ENCODE measurements at places on chromosomes 5 and 9.

GRCh38 chr5:17024686-17025180 is 88.6 kb upstream of the MYO10 start:
- DNase-seq, result no peak

- DNase-seq, result no peak
These were observed 13.7 kb downstream of the POLK start for GRCh38 chr5:75525344-75525743.

- DNase-seq, result no peak
These were observed 950 bp upstream of the MSH3 start for GRCh38 chr5:80653502-80653901.

DNA sequence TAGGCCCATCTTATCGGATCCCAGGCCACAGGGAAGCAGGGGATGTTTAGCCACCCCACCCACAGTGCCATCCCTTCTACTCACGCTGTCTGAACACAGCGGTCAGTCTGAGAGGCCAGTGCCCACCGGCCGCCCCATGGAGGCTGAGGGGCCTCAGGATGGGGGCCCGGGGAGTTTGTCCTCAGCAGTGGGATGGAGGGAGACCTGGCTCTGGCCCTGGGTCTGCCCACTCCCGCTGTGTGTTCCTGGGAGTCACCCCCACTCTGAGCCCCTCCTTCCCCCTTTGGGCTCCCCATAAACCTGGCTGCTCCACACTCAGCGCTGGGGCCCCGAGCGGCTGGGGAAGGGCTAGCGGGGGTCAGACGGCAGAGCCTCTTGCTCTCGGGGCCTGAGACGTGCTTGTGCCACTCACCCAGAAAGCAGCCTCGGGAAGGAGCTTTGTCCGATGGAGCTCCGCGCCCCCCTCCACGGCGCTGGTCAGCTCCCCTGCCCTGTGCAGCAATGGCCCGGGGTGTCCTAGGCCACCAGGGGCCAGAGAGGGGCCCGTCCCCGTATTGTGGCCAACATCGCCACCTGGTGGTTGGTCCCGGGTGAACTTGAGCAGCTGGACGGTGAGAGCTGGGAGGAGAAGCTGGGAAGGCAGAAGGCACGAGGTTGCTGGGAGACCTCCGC is 10.9 kb upstream of the LAMC3 start:
- no peak for DNase-seq

GRCh38 chr5:3269395-3270169 is 326.1 kb upstream of the IRX1 start:
- no peak for DNase-seq

- DNase-seq, result no peak
These were observed 774.5 kb upstream of the RGMB start for GRCh38 chr5:97998941-97999340.

DNA sequence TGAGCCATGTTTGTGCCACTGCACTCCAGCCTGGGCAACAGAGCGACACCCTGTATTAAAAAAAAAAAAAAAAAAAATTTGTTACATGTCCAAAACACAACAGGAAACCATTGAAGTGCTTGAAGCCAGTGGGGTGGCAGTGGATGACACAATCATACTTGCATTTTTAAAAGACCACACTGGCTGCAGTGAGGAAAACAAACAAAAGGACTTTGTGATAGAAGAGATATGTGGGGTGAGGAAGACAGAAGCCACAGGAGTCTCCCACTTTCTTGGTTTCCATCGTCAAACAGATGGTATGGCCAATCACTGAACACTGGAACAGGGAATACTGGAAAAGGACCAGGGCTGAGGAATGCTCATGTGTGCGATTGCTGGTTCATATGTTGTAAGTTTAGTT is 20.9 kb upstream of the COMMD10 start:
- DNase-seq, result no peak

DNA sequence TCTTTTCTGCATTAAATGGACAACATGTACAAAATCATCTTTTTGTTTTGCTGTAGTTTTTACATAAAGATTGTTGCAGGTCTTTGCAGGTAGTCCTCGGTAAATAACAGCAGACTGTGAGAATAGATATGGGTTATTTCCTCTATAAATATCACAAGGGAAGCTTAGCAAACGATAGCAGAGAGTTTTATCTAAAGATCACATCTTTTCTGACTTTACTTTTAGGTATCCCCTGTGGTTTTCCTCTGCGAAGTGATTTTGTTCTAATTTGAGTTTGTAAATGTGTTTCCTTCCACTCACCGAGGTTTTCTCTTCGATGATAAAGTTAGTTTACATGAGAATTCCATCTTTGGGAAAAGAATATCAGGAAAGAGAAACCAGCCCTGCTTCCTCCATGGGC is 109.6 kb downstream of the EGFLAM start:
- no peak for DNase-seq

DNA sequence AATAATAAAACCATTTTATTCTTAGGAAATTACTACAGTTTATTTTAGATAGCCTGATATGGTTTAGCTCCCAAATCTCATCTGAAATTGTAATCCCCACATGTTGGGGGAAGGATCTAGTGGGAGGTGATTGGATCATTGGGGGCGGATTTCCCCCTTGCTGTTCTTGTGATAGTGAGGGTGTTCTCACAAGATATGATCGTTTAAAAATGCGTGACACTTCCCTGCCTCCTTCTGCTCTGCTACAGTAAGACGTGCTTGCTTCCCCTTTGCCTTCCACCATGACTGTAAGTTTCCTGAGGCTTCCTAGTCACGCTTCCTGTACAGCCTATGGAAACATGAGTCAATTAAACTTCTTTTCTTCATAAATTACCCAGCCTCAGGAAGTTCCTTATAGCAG is 122.4 kb upstream of the FGF10 start:
- no peak for DNase-seq

DNA sequence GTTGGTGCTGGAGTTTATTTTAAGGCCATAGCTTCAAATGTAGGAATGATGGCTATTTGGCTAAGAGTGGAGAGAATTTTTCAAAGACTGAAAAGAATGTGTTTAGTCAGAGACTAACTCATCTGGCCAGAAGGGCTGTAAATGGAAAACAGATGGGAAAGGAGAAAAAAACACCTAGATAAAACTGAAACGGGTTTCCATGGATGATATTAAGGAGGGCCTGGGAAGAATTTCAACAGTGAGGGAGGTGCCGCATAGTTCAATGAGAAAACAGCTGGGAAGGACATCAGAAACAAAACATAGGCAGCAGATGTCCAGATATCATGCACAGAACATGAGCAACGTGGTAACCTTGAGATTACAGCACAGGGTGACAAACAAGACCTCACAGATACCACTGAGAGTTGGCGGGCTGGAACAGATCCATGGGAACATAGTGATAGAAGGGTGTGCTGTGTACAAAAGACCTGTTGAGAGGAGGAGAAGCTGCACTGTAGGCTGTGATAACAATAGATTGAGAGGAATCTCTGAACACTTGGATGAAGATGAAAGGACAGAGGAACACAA is 31.2 kb upstream of the RAD23B start:
- DNase-seq, result no peak

DNA sequence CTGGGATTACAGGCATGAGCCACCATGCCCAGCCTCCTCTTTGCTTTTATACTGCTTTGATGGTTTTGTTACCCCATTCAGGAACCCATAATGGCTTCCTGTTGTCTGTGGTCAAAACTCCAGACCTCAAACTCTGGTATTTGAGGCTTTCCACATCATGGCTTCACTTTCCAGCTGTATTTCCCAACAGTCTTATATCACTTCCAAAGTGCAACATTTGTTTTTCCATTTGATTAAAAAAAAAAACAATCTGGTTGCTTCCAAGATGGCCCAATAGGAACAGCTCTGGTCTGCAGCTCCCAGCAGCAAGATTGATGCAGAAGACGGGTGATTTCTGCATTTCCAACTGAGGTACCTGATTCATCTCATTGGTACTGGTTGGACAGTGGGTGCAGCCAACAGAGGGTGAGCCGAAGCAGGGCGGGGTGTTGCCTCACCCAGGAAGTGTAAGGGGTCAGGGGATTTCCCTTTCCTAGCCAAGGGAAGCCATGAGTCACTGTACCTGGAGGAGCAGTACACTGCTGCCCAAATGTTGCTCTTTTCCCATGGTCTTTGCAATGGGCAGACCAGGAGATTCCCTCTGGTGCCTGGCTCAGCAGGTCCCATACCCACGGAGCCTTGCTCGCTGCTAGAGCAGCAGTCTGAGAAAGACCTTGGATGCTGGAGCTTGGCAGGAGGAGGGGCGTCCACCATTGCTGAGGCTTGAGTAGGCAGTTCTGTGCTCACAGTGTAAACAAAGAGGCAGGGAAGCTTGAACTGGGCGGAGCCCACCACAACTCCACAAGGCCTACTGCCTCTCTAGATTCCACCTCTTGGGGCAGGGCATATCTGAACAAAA is 458.4 kb downstream of the KDM4C start:
- no peak for DNase-seq

- DNase-seq, result no peak
These were observed 79.1 kb upstream of the ADAMTSL1 start for GRCh38 chr9:18394847-18395351.

DNA sequence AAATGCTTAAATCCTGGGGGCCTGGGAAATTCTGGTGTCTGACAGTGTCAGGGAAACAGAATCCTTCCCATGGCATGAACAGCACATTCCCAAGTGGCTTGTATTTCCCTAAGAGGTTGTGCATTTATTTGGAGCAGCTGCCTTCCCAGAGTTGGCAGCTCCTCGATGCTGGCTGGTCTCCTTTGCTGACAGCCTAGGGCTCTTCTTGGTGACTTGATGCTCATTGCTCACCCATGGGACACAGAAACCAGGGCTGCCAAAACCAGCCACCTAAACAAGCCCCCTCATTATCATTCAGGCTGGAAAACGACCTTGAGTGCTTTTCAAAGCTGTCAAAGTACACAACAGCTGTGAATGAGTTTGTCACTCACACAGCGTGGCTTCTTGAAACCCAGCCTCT is 24.2 kb downstream of the ENHO start:
- DNase-seq, result no peak

- no peak for DNase-seq
These were observed 14.7 kb downstream of the TLN1 start for GRCh38 chr9:35717132-35717870.

DNA sequence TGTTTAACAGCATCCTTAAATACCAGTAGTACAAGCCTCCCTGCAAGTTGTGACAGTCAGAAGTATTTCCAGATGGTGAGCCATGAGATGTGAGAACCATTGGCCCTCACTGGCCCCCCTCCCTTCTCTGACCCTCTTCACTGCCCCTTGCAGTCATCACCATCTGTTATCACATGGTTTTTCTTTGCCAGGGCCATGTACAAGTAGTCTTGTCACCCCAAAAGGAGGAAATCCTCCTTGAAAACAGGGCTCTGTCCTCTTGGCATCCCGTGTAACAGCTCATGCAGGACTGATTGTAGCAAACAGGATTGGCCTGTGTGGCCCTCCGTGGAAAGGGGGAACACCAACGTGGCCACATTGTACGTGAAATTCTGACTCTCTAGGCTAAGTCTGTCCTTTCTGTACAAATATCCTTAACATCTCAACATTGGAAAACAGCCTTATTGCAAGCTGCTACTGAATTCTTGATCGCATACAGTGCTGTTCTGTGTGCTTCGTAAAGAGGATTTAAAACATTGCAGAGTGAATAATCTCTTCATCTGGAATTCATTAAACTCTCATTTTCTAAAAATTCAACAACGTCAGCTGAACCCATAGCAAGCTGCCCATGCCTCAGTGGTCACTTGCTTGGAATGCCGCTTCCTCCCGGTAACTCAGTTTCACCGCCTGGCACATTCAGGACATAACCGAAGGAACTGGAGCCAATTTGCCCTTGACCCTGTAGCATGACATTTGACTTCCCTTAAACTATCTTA is 171.7 kb downstream of the ATPSCKMT start:
- DNase-seq, result no peak

DNA sequence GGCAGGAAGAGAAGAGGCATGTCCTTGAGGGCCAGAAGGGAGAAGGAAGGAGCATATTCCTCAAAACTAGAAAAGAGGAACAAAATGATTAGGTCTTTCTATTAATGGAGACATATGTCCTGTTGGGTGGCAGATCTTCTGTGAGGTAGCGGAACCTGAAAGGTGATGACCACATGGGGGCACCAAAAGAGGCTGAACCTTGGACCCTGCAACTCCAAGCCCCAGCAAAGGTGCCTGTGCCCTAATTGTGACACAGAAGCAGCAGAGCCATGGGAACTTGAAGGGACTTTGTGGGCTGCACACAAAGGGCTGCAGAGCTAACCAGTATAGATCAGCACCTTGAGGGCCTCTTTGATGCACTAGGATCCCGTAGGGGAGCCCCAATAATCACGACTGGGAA is 158.0 kb downstream of the BAAT start:
- DNase-seq, result no peak

DNA sequence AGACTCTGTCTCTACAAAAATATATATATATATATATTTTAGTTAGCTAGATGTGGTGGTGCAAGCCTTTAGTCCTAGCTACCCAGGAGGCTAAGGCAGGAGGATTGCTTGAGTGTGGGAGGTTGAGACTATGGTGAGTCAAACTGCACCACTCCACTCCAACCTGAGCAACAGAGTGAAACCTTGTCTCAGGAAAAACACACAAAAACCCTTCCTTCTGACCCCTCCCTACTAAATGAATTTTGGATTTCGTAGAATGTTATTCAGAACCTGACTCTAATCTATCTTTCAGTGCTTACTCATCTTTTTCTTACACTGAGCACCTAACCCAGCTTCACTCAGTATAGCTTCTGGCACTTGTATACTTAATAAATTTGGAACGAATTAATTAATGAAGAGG is 35.2 kb upstream of the IL7R start:
- DNase-seq, result no peak

DNA sequence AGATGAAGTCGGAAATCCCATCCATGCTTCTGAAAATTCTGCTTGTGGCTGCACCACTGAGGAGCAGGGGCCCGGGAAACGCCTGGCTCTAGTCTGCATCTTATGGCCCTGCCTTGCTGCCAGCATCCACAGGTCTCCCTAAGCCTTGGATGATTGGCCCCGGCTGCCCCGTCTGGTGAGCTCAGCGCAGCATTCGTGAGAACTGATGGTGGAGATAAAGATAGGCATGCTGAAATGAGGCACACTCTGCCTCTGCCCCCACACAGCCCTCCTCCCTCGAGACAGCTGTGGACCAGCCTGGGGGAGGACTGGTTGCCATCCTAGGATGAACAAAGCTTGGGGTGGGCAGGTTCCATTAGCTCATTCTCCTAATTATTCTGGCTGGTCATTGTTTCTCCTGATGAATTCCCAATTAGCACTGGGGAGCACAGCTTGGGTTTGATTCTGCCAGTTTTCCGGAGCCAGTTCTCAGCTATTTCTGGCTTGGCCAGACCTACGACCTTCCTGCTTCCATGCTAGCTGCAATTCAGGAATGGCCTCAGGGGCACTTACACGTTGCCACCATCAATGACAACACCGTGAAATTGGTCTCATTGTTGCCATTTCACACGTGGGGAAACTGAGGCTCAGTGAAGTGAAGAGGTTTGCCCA is 62.8 kb upstream of the CPEB4 start:
- no peak for DNase-seq

GRCh38 chr9:27460226-27461023 is 63.7 kb upstream of the IFNK start:
- no peak for DNase-seq

DNA sequence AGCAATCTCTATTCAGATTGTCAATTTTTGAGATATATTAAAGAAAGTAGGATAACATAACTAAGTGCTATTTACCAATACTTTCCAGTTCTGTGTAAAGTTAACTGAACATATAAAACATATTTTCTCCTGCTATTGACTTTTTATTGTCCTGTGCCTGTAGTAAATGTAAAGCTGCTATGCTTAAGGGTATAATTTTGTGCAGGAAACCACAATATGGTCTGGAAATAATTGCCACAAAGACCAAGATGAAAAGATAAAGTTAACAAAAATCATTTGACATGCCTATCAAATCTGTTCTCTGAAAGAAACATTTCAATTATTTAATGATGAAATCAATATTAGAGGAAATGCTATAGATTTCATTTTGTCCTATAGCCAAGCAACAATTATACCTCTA is 121.3 kb downstream of the FGF10 start:
- no peak for DNase-seq

Measured in naive thymus-derived CD4-positive, alpha-beta T cell (primary cell).